Fibroblast of villous mesenchyme (primary cell): ENCODE measurements at places on chromosomes 7 and 10. TPM values are rescaled to one million over a fixed set of nuclear protein-coding genes. Genes with fewer than 3 reads are reported as not detected.

OPN4 gene
- not detected in 2 replicates for total RNA-seq

NPY gene
- not detected in 2 replicates for total RNA-seq

SMO gene
- 1.3 and 2.3 TPM in 2 replicates for total RNA-seq

NEUROD6 gene
- total RNA-seq = not detected in 2 replicates

TUBAL3 gene
- not detected in 2 replicates for total RNA-seq

LHPP gene
- total RNA-seq = 9.7 and 12.5 TPM in 2 replicates

UCN3 gene
- total RNA-seq = not detected in 2 replicates

ACTL6B gene
- not detected in 2 replicates for total RNA-seq

HPSE2 gene
- 5.6 and 12.2 TPM in 2 replicates for total RNA-seq

CCL26 gene
- total RNA-seq = 0.64 and 0.86 TPM in 2 replicates

DNA sequence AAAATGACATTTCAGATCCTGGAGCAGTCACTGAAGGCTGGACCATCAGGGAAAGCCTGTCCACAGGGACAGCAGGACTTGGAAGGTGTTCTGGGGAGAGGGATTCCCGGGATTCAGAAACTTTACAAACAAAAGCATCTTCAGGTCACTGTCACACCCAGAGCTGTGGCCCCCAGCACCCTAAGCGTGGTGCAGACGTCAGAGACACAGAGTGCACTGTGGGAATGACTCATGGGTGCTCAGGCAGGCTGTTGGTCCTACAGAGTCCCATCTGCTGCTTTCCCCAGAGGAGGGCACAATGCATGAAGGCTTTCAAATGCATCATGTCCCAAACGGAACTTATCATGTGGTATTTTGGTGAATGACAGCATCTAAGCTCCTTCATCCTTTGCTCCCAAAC is 13.1 kb upstream of the LRMDA start:
- DNase-seq = no peak

DNA sequence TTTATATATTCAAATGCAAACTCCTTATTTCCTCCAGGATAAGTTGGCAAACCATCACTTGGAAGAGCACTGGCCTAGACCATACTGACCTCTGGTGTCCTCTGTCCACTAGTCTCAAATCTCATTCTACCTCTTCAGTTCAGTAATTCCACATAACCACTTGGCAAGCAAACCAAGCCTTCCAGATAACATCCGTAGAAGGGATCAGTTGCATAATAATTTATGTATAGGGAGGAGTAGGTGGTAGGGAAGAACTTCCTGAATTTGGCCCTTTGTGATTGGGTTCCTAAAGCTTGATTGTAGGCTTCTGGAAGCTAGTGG is 55.0 kb downstream of the WAC start:
- DNase-seq = peak; percentile 90

DNA sequence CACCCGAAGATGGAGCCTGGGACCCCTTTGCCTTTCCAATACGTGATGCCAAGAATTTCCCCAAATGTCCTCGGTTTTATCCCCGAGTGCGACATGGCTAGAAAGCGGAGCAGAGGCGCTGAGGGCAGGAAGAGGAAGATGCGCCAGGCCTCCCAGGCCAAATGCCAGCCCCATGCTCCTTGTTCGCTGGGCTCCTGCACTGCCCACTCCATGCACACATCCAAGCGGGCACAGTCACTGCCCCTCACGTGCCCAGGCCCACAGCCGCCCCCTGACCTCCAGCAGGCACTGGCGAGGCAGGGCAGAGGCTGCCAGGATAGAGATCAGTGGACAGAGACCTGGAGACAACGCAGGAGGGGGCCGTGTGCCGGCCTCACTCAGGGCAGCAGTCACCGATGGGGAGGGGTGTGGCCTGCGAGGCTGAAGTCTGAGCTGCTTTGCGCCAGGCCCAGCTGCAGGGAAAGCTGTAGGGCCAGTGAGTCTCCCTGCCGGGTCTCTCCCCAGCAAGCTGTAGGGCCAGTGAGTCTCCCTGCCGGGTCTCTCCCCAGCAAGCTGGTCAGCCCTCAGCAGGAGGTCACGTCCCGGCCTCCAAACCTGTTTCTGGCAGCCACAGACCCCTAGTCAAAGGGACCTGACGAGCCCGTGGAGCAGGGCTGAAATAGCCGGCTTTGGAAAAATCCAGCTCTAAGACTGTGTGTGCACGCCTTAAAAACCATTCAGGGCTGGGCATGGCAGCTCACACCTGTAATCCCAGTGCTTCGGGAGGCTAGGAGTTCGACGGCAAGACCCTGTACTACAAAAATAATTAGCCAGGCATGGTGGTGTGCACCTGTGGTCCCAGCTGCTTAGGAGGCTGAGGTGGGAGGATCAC is 100.6 kb upstream of the DIP2C start:
- DNase-seq = no peak

GRCh38 chr7:127396184-127396583 is 3.7 kb upstream of the ZNF800 start:
- DNase-seq = peak; percentile 7

GRCh38 chr7:20454202-20454601 is 123.5 kb downstream of the ITGB8 start:
- DNase-seq = no peak

GRCh38 chr10:47358457-47358856 is 10.3 kb downstream of the RBP3 start:
- no peak for DNase-seq

DNA sequence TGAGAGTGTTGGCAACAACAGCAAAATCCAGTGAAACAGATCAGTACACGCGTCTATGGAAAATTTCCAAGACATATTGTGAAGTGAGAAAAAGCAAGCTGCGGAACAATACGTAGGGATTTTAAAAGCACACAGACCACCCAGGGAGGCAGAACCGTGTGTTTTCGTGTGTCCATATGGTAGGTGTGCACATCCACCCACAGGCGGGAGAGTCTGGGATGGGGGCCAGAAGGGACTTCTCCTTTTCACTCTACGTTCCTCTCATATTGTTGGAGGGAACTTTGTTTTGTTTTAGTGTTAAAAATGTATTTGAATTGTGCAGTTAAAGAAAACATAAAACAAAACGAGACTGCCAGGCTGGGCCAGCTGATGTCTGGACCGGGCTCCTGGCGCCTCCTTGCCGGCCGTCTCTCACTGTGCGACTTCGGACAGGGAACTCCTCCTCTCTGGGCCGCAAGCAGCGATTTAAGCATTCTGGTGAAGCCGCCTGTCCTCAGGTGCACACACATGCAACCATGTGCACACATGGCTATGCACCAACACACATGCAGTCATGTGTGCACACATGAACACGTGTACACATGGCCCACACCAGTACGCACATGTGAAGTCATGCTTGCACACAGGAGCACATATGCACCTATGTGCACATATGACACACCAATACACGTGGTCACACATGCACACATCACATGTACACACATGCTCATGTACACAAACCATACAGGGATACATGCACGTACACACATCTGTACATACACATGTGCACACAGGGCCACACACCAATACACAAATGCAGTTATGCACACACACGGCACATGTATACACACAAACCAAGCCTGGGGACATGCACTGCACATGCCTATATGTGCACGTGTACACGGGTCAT is 141.1 kb downstream of the ELFN1 start:
- peak; percentile 35 for DNase-seq

- no peak for DNase-seq
Measured at GRCh38 chr10:19713800-19714525, 102.3 kb upstream of the PLXDC2 start.

DNA sequence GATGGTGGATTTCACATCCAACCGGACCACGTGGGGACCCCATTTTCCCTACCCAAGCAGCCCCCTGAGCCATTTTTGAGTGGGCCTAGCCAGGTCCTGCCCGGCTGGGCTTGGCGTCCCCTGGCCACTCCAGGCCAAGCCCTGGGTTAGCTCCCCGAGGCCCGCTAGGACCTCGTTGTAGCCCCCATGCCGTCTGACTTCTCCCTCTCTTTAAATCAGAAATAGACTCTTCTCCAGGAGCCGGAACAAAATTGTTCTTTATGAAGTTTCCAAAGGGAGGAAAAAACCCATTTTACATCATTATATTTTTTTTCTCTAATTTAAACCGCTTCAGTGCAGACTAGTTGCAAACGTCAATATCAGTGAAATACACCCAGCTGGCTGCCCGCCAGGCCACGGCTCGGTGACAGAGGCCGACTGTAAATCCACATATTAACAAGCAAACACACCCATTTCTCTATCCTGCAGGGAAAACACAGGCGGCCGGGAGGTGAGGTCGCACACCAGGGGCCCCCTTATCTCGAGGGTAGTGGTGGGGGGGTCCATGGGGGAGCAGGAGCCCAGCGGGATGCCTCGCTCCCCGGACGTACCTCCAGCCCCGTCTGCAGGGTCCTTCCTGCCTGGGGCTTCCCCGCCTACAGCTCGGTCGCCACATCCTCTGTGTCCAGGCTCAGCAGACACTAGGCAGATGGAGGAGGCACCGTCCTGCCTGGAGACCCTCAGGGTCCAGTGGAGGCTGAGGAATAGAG is 72.7 kb downstream of the ELFN1 start:
- peak; percentile 22 for DNase-seq

- DNase-seq = no peak
Measured at GRCh38 chr10:23768281-23768680, 329.4 kb downstream of the OTUD1 start.

DNA sequence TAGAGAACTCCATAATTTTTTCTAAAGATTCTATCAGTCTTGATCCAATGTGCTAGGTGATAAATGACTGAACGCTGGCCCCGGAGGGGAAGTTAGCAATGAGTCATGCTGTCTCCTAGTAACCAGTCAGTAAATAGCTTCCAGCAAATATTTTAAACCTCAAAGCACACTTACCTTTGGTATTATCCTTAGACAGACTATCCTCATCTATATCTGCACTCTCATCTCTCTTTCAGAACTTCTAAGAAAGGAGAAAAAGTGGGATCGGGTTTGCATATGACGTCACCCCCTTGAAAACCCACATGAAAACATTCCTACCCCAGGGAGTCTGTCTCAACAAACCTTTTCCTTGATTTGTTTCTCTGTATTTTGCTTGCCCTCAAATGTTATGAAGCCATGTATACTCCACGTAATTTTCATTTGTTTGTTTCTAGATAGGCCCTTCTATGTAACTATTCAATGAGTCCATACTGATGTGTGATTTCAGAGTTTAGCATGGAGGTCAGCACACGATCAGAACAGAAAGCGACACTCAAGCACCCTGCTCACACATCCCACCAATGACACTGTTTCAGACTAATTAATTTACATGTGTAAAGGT is 174.9 kb upstream of the NRP1 start:
- DNase-seq = peak; percentile 81

GRCh38 chr10:126074291-126074690 is 177.9 kb downstream of the FANK1 start:
- no peak for DNase-seq

GRCh38 chr10:123480845-123481244 is 185.3 kb upstream of the GPR26 start:
- no peak for DNase-seq

GRCh38 chr7:97317575-97317974 is 200.1 kb downstream of the SDHAF3 start:
- no peak for DNase-seq

DNA sequence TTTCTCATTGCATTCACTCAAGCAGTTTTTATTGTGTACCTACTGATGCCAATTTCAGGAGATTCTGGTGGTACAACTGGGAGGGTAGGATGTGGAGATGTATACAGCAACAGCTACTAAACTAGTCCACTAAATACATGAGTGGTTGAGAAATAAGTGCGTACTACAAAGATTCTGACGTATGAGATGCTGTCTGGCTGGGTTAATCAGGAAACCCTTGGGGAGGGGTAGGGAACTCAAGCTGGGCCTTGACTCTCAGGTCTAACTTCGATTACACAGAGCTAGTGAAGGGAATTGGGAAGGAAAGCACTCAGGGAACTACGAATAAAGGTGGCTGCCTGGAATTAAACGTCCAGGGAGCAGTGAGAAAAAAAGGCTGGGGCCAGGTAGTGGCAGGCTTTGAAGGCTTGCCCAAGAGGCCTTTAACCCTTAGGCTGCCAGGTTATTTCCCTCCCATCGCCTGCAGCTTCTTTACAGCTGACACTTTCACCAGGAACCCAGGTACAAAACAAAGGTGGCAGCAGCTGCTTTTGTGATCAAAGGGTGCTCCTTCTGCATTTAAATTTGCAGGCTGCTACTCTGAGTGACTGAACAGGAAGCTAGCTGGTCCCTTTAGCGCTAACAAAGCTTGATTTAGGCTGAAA is 3.2 kb downstream of the MMS19 start:
- DNase-seq = peak; percentile 74

- no peak for DNase-seq
Measured at GRCh38 chr10:17237915-17238444, 9.9 kb downstream of the VIM start.
